ENCODE measurements at places on chromosomes 12 and 14.

DNA sequence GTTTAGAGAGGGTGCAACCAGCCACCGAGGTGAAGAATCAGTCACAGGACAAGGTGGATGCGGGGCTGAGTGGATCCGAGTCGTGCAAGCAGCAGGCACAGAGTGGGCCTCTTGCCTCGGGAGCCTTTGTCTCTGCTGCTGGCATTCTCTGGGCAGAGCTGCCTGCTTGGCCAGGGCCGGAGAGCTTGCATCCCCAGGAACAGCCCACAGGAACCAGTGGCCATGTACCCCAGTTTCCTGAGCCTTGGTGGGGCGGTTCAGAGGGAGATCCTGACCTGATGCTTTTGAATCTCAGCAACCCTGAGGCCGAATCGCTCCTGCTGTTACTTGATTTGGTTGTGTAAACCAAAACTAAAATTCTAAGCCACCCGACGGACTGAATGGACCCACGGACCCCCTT is 50.1 kb upstream of the EIF5 start:
- no peak for DNase-seq

GRCh38 chr12:72148709-72149108 is 123.5 kb upstream of the TRHDE start:
- DNase-seq: no peak

GRCh38 chr12:14557966-14558365 is 9.7 kb downstream of the PLBD1 start:
- DNase-seq: no peak

DNA sequence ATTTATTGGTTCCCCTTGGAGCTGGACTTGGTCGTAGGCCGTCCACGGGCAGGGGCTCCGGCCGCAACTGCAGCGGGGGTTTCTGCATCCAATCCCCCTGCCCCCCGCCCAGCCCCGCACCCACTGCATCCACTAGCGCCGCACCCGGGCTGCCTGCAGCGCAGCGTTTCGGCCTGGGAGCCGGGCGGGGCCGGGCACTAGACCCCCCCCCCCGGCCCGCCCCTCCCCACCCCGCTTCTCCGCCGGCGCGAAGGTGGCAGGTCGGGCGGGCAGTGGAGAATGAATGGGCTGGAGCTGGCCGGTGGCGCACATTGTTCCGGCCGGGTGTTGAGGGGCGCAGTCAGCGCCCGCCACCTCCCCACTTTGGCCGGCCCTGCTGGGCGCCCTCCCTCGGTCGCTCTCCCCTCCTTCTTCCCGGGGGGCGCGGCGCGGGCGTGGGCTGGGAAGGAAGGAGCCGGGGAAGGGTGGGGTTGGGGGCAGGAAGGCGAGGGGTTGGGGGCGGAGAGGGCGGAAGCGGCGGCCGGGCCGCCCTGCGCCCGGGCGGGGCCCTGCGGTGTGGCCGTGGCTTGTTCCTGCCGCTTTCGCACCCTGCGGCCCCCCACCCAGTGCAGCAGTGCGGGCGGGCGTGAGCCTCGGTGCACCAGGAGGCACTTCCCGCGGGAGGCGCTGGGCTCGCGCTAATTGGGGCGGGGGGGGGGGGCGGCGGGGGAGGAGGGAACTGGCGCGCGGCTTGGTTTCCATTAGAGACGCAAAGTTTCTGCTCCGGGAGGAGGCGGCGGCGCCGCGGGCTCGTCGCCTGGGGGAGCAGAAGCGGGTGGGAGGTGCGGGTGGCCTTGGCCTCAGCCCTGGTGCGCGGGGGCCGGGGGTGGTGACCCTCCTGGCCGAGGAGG is 841 bp downstream of the CALM1 start:
- DNase-seq: peak; percentile 76

GRCh38 chr14:74947353-74948227 is 7.8 kb downstream of the PGF start:
- DNase-seq: peak; percentile 56

DNA sequence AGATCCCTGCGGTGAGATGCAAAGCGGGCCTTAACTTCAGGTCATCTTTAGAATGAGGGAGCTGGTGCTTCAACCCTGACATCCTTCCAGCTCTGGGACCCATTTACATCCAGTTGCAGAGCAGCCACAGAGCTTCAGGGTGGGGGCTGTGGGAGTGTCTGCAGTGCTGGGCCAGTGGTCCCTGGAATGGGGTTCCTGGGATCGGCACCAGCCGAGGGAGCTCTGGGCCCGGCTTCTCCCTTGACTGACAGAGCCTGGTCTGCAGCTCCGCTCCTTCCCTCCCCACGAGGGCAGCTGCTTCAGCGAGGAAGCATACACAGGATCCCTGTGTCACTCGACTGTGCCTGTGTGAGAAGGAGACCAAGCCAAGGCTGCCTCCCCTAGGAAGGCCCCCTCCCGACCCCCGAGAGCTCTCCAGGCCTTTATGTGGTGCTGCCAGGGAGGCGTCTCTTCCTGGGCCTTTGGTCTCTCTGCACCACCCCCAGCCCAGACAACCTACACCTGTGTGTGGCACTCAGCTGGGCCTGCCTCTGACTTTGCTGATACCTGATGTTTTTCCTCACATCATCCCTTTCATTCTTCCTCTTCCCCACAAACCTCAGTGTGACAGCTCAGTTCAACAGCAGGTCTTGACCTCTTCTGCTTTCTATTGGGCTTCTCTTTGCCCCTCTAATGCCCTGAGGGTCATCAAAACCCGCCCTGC is 48.1 kb upstream of the RIN3 start:
- DNase-seq: no peak

GRCh38 chr12:52277486-52278245 is 3.2 kb downstream of the KRT86 start:
- DNase-seq: peak; percentile 52

- no peak for DNase-seq
Measured at GRCh38 chr12:122976648-122976975, 1.6 kb downstream of the OGFOD2 start.

DNA sequence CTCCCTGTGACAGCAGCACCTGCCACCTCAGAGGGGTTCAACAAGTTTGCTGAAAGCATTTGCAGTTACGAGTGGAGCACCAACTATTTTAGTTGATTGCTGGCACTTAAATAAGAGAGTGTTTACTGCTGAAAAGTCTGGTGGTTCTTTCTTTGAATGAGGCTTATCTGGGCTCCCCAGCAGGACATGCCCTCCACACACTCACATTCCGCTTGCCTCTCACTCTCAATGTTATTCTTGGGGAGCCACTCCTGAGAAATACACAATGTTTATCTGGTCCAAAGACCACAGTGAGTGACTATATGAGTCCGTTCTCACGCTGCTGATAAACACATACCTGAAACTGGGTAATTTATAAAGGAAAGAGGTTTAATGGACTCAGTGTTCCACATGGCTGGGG is 31.9 kb downstream of the NT5DC3 start:
- DNase-seq: no peak

DNA sequence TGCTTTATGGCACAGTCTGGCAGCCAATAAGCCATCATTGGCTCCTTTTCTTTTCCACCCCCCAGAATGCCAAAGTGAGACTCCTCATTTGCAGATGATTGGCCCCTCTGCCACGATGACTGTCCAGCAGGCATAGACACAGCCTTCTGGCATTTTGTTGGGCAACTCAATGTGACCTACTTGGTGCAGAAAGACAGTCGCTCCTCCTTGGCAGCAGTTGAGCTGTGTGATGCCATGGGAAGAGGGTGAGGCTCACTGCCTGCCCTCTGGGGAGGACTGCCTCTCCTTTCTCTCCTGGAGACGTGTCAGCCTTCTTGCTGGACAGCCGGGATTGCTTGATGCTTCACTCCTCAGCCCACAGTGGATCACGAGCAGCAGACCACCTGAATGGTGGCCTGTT is 264.9 kb downstream of the C12orf75 start:
- DNase-seq: no peak

DNA sequence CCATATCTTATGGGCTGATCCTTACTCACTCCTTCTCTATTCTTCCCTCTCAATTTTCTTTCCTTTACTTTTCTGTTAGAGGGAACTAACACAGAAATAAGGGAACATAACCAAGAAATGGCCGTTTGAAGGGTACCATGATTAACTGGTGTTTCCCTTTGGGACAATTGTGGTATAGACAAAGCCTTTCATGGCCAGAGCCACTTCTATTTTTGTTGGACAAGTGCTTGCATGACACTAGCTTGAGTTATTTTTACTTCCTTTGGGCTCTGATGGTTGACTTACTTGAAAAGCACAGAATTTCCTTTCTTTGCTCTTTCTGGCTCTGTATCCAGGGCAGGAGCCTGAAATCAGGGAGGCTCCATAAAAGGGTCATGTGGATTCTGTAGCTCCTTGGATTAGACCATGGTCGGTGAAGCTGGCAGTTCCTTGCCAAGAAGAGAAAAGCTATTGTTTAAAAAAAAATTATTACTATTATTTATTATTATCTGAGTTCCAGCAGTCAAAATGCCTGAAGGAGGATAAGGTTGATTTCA is 130.6 kb downstream of the KTN1 start:
- no peak for DNase-seq

DNA sequence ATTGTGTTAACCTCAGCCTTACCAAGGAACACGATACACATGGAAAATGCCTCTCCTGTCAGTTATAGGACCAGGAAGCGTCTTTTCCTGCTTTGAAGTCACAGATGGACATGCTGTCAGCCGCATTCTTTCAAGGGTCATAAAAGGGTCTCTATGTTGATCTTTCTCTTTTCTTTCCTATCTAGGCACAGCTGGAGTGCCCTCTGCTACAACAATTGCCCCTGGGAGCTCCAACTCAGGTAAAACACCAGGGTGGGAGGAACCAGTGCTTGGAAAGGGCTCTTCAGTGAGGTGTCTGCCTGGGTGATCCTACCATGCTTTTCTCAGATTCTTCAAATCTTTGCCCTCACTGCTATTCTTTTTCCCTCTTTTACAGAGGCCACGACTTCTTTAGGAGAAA is 157.4 kb upstream of the CNTN1 start:
- no peak for DNase-seq

Data from ascending aorta (tissue), 2 donors.